Aorta (tissue), 5 donors: ENCODE measurements at places on chromosomes 4 and X. TPM values are rescaled to one million over a fixed set of nuclear protein-coding genes. Genes with fewer than 3 reads are reported as not detected.

- peak; percentile 60 for DNase-seq
These were observed 27.7 kb downstream of the RGS12 start for GRCh38 chr4:3320361-3321023.

Gene CXorf49
- not detected for total RNA-seq

DNA sequence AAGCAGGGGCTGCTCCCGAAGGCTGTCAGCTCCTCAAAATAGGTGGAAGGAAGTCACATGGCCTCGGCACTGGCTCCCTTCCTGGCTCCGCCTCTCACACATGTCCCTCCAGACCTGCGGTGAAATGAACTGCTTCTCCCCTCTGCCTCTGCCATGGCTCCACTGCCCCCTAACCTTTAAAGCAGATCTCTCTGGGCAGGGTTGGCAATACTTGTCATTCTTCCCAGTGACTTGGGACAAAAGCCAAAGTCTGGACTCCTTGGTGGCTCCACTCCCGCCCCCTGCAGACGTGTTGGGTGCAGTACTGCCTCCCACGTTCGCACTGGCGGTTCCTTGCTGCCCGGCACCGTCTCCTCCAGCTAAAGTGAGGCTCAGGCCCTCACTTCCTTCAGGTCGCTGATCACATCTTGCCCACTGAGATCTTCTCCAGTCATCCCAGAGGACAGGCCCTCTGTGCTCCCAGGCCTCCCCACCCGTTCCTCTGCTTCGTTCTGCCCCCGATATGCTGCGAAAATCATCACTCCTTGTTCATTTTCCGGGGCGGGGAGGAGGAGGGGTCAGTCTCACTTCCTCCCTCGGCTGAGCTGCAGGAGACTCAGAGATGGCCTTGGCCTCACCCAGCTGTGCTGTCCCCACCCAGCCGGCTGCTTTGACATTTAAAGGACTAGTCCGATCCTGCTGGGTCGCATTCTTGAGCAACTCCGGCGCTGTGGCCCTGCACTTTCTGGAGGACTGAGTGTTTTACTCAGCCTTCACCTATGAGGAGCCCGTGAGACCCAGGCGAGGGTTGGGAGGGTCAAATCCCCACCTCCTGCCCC lies 97.4 kb downstream of the PHKA2 start:
- peak; percentile 91 for DNase-seq

Gene PPID
- total RNA-seq, result 19.7 TPM

DNA sequence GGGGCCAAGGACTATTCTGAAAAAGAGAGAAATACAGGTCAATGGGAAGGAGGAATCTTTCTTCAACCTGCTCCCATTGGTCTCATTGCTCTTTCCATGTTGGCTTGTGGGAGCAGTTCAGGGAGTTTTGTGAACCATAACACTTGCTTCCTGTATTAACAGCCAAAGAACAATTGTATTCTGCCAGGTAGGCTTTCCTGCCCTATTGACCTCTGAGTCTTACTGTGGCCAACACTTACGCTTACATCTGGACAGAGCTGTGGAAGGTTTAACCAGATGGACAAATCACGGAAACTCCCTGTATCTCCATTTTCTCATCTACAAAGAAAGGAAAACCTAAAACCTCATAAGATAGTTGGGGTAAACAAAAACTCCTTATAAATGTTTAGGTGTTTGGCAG lies 30.7 kb downstream of the MID1IP1 start:
- no peak for DNase-seq

DNA sequence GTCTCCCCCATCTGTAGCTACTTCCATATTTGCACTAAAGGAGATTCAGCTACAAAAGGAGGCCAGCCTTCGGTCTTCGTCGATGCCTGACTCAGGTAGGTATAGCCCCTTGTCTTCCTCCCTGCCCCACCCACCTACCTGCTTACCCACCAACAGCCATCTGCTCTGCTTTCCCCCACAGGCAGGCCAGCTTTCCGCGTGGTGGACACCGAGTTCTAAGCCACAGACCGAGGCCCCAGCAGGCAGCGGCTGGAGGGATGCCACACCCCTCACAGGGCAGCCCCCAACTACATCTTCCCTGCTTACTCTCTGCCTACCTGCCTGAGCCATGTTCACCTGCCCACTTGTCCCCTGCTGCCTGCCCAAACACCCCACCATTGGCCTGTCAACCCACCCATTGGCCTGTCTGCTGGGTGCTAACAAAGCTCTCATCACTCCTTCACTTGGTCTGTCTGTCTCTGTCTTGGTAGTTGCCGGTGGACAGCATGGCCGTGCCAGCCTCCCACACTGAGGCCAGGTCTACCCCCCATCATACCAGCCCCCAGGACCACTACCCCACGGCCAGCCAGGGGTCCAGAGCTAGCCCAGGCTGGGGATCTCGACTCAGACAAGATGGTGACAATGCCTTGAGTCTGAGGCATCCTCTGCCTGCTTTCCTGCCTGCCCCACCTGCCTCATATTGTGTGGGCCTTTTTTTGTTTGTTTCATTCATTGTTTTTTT lies 4.1 kb upstream of the USP11 start:
- DNase-seq, result peak; percentile 67

- DNase-seq, result no peak
These were observed 185.7 kb upstream of the TBL1X start for GRCh38 chrX:9279234-9279544.

Gene L1CAM
- 11.6 TPM for total RNA-seq

DNA sequence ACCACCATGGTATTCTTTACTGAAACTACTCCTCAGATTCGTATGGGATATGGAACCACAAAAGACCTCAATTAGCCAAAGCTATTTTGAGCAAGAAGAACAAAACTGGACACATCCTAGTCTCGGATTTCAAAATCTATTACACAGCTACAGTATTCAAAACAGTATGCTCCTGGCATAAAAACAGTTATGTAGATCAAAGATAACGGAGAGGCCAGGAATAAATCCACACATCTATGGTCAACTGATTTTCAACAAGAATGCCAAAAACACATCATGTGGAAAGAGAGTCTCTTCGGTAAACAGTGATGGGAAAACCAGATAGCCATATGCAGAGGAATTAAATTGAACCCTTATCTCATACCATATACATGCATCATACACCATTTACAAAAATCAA lies 155.3 kb downstream of the SPCS3 start:
- DNase-seq, result no peak

- peak; percentile 74 for DNase-seq
These were observed 190.3 kb upstream of the PSAPL1 start for GRCh38 chr4:7625071-7625470.

DNA sequence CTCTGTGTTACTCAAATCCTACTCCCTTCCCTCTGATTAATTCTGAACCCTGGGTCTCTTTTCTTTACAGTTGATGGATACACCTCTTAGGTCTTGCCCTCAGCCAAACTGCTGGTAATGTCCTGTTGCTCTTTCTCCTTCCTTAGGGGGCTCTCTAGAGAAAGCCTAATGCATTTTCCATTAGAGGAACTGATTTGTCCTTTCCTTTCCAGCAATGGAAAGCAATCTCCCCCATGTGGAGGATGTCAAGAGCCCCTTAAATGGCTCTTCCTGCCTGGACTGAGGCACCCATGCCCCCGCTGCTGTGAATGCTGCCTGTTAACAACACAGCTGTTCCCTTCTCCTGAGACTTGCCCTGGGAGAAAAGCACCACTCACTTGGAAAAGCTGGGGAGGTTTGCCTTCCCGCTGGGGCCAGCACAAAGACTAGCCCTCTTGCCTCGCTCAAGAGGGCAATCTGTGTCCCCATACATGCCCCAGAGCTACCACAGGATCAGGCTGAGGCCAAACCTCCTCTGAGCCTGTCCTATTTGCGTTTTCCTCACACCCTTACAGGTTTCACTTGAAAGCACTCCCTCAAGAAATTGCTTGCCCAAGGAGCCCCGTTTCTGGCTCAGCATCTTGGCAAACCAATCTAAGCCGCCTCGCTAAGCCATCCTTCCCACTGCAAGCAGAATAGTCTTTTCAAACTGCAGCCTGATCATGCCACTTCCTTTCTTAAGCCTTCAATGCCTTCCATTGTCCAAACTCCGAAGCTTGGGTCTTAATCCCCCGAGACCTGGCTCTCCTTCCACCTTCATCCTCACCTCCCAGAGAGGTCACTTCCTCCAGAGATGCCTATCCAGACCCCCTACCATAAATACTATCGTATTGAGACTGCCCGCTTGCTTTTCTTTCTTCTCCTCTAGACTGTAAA lies 23.2 kb upstream of the SMIM20 start:
- DNase-seq, result no peak

GRCh38 chr4:87977521-87978278 lies 2.2 kb downstream of the SPP1 start:
- DNase-seq, result no peak

DNA sequence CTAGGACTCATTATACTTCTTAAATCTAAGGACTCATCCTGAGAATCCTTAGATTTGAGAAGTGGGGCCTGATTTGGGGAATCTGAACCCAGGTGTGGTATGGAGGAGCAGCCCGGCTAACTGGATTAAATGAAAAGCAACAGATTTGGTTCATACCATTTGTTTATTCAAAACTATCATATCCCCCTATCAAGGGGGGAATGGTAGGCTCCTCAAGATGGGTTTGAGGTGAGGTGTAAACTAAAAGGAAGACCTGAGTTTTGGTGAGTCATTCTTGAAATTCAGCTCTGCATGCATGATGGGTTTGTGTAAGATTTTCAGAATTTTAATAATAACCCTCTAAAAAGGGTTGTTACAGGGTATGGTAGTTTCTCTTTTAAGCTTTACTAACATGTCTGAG lies 53.4 kb downstream of the CASP6 start:
- no peak for DNase-seq

Gene HDX
- 10.4 TPM for total RNA-seq

Gene BMX
- total RNA-seq, result 3.7 TPM

Gene SNCA
- 11.2 TPM for total RNA-seq

GRCh38 chr4:181158971-181159370 lies 1084.2 kb upstream of the TENM3 start:
- DNase-seq, result no peak

DNA sequence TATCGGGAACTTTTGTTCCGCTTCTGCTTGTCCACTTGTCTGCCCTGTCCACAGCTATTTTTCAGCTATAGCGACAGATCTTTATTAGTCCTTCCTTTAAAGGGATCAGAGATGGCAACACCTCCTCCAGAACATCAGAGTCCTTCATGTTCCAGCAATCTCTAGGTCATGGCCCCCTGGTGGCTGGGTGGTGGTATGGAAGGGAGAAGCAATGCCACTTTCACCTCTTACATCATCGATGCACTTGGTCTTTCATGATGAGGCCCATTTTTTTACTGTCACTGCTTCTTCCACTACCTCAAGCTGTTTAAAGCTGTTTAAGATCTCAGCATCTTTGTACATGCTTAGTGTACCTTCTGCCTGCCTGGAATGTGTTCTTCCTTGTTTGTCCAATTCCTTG lies 106.7 kb downstream of the ARHGAP6 start:
- no peak for DNase-seq

Gene BANK1
- 1.8 TPM for total RNA-seq

DNA sequence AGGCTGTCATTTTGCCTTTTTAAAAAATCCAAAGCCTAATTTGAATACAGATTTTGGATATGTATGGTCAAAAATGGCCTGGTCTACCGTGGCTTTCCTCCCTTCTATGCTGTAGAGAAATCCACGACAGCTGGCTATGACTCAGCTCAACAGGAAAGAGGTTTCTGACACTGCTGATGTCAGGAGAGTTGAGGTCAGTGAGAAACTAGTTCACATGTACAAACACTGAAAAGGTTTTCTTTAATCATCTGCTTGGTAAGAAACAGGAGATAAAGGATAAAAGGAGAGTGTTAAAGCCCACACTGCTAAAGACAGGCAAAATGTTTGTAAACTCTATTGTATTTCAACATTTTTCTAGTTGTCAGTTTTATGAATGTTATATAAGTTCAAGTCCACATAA lies 113.9 kb downstream of the NYX start:
- DNase-seq, result no peak

DNA sequence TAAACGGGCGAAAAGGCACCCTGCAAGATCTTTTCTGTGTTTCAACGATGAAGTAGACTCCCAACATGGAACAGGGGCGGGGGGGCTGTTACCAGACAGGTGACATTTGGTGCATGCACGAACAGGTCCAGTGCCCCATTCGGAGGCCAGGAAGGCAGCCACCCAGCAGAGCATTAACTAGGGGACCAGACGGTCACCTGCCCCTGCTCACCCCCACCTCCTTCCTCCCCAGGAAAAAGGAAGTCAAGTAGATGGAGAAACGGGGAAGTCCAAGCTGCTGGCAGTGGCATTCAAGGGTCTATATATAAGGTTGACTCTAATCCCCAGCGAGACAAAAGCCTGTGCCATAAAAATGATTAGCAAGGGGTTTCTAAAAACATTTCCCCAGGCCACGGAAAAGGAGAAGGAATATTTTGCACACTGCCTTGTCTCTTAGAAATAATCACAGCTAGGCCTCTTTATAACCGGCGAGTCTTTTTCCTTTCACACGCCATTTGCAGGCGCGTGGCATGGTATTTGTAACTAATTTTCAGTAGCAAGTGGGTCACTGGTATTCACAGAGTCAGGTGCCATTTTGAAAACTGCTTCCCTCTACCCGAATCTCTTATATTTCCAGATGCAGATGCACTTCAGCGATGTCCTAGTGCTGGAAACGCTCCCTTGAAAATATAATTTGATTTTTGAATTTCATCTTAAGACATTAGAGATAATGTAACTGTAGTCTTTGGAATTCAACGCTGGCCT lies 1.2 kb upstream of the TMSB4X start:
- DNase-seq, result peak; percentile 68

Gene CXCL13
- total RNA-seq, result not detected

DNA sequence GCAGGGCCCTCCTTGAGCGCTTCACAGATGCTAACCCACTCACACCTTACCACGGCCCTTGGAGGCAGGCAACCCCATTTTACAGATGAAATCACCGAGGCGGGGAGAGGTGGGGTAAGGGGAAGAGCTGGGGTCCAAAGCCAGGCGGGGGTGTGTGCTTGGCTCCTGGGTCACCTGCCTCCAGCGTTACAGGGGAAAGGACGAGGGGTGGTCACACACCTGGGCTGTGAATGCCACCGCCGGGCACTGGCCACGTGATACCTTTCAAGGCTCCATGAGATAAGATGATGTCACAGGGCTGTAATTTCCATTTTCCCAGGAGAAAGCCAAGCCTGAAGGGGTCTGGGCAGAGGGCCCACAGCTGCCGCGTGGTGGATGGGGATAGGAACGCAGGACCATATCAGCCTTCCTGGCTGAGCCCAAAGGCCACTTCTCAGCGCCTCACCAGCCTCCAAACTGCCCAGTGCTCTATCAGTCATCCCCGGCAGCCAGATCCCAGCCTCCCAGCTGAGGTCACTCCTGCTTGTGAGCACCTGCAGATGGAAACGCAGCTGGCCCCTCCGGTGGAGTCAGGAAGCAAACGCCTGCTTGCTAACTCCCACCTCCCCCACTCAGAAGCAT lies 62.4 kb upstream of the CRMP1 start:
- DNase-seq, result no peak

Gene GAGE12G
- total RNA-seq, result not detected

- peak; percentile 51 for DNase-seq
These were observed 56.5 kb downstream of the CPZ start for GRCh38 chr4:8648816-8649630.

DNA sequence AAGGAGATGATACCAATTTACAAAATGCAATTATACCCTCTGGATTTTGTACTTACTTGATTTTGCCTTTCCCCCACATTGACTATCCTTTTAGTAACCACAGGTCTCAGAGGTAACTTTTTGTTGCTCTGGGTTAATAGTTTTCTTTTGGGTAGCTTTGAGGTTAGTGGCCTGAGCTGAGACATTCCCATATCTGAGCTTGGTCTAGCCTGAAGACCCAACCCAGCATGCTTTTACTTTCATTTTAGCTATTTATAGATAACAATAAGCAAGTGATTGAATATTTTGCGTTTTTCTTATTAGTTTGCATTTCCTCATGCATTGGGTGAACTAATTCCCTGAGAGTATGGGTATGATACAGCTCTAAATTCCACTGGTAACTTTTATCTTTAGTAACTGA lies 11.8 kb downstream of the HTN1 start:
- no peak for DNase-seq
